ENCODE measurements at places on chromosomes 4 and X.

DNA sequence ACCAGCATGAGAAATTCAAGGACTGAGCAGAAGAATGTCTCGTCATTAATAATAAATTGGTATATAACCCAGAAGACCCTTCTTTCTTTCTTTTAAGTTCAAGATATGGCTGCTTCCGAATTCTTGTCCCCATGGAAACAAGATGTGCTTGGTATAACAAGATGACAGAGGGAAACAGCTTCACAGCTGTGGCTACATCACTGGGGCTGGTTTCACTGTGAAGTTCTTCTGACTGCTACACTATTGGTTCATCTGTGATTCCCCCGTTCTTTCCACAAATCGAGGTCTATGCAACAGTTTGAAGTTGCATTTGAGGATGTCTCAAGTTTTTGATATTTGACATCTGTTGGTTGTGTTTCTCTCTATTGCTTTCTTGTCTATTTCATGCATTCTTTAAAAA is 12.3 kb upstream of the DTHD1 start:
- no peak for DNase-seq

- DNase-seq, result no peak
Measured at GRCh38 chr4:121041307-121042090, 30.8 kb downstream of the NDNF start.

DNA sequence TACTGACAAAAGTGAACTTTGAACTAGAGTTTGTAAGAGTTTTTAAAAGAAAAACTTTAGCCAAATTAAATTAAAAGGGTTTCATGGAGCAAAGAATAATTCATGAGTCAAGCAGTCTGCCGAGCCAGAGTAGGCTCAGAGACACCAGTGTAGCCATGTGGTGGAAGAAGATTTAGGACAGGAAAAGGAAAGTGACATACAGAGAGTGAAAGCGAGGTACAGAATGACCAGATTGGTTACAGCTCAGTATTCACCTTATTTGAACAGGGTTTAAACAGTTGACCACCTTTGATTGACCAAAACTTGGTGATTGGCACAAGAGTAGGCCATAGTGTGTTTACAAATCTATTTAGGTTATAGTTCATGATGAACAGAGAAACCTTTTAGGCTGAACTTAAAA is 377.8 kb downstream of the KLHL4 start:
- no peak for DNase-seq

GRCh38 chr4:147730333-147730732 is 1.6 kb upstream of the ARHGAP10 start:
- no peak for DNase-seq

GRCh38 chr4:170414961-170415360 is 325.2 kb upstream of the AADAT start:
- no peak for DNase-seq
